Muscle of leg (tissue), 16 donors: ENCODE measurements at places on chromosomes 7 and 10. TPM values are rescaled to one million over a fixed set of nuclear protein-coding genes. Genes with fewer than 3 reads are reported as not detected.

DNA sequence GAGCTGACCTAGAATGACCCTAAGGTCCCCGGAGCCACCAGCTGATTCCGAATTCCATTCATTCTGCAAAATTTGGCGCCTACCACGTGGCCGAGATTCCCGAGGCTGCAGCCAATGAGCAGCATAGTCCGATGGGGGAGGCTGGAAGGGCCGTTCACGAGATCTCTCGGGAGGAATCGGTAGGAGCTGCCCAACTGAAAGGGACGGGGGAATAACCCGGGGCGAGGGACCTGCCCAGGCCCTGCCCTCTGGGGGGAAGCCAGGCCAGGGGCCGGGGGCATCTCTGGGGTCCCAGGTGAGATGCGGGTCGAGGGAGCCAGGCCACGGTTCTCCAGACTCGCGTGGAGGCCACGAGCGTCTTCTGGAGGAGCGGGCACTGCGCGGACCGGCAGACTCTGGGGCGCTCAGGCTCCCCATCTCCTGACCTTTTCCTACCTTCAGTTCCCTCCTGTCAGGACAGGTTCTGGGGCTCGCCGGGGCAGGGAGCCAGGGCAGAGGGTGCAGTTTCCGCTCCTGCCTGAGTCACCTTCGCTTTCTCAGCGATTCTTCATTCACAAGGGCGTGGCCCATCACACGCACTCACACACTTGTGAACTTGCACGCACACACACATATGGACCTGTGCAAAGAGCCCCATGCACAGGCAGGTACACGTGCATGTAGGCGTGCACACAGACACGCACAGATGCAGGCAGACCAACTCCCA lies 173.4 kb downstream of the RNF216 start:
- DNase-seq: no peak

DNA sequence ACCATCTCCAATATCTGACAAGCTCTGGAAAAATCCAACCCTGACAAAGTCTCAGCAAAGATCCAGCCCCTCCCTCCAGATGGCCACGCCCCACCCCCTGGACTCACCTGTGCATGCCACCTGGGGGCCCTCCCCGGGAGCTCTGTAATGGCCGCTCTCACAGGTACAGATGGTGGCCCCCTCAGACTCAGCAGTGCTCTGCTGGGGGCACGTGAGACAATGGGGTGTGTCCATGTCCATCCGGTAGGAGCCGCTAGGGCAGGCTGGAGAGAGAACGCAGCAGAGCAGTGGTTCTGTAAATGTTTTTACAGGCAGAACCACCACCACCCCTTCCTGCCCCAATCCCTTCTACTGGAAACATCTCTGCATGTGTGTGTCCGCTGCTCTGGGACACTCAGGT lies 9.5 kb downstream of the EPHA1 start:
- DNase-seq: no peak

Gene C10orf67
- total RNA-seq: 0.04 TPM

- no peak for DNase-seq
These were observed 35.6 kb downstream of the GET4 start for GRCh38 chr7:911791-912480.

Gene KCNMA1
- total RNA-seq: 18.2 TPM

DNA sequence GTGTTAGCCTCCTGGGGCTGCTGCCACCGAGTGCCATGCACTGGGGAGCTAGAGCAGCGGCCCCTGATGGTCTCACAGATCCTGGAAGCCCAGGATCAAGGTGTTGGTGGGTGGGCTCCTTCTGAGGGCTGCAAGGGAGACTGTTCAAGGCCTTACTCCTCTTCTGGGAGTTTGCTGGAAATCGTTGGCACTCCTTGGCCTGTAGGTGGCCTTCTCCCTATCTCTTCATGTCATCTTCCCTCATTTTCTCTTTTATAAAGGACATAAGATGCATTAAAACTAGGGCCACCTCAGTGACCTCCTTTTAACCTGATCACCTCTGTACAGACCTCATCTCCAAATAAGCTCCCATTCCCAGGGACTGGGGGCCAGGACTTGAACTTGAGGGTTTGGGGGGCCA lies 27.0 kb upstream of the ZNF862 start:
- no peak for DNase-seq
